Suppressor macrophage treated with lipopolysaccharide for 4 hours (primary cell): ENCODE measurements at places on chromosomes 12 and 14.
A peak's percentile ranks its signal among the peaks of the same experiment; 100 is the strongest.

DNA sequence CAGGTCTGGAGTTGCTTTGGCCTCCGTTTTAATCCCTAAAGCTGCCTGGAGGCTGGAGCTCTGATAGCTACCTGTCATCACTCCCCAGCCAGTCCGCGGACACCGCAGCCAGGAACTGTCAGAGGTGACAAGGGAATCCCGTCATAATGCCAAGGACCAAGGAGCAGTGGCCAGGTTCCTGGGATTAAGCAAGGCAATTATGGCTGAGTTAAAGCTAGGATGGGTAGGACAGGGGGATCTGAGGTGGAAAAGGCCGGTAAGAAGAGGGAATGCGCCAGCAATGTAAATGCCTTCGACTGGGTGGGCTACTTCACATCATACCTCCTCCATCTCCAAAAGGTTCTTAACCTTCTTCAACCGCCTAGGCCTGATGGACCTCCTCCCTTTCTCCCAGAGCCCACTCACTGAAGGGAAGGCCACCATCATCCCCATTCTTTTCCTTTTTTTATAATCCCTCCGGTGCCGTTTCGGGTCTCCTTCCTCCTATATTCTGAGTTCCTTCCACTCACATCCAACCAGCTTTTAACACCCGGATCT lies 1.9 kb downstream of the PPP1R3E start:
- peak; percentile 37 for DNase-seq

DNA sequence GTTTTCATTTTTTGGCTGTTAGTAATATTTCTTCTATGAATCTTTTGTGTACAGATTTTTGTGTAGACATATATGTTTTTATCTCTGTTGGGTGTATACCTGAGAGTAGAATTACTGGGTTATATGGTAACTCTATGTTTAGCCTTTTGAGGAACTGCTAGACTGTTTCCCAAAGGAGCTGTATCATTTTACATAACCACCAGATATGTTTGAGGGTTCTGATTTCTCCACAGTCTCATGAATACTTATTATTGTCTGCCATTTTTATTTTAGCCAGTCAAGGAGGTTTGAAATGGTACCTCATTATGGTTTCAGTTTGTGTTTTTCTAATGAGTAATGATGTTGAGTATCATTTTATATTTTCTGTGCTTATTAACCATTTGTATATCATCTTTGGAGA lies 1.9 kb downstream of the PCNX4 start:
- peak; percentile 42 for DNase-seq

DNA sequence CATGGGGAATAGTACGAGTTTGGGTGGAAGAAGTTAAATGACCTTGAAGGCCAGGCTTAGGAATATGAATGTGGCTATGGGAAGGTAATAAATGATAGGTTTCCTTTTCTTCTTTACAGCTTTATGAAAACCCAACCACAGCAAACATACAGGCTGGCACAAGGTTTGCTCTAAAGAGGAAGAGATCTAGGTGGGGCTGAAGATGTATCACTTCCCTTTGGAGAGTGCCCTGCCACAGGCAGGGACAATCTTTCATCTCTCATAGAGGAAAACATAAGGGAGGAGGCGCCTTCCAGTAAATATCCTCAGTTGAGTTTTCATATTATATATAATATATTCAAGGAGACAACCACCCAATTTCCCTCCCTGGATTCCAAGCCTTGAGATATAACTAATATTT lies 72.9 kb upstream of the FRMD6 start:
- peak; percentile 2 for DNase-seq

- DNase-seq = no peak
These were observed 471.2 kb upstream of the PRICKLE1 start for GRCh38 chr12:43060742-43061141.

- DNase-seq = no peak
These were observed 190.8 kb upstream of the ARHGAP5 start for GRCh38 chr14:31886156-31886835.

DNA sequence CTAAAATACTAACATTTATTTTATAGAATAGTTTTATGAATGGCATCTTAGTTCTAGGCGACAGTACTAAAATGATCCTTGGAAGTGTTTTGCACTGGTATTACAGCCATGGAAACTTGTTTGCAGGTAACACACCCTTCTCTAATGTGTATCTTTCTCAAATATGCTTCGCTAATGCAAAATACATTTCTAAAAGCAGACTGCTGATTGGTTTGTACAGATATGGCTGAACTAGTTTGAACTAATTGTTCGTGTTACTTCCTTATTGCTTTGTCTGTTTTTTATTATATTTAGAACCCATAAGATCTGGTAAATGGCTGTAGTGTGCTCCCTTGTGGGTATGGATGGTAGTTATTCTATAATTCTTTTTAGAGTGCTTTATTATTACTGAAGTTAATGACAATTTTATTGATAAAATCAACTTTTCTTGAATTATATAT lies 53.0 kb downstream of the ATF7IP start:
- DNase-seq = peak; percentile 7

DNA sequence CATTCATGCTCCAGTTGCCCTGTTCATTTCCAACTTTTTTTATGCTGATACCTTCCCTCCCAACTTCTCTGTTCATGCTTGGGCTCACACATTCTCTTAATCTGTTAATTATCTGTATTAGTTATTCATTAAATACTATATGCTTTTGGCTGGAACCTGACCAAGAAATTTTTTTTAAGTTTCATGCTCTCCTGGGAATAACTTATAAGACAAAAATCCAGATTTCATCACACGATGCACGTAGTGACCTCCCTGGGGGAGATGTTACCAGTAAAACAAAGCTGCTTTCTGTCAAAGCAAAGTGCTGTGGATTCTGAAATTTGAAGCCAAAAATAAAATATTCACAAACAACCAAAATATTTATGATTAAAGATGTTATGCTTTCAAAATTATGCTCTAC lies 215.0 kb upstream of the USP15 start:
- DNase-seq = no peak

DNA sequence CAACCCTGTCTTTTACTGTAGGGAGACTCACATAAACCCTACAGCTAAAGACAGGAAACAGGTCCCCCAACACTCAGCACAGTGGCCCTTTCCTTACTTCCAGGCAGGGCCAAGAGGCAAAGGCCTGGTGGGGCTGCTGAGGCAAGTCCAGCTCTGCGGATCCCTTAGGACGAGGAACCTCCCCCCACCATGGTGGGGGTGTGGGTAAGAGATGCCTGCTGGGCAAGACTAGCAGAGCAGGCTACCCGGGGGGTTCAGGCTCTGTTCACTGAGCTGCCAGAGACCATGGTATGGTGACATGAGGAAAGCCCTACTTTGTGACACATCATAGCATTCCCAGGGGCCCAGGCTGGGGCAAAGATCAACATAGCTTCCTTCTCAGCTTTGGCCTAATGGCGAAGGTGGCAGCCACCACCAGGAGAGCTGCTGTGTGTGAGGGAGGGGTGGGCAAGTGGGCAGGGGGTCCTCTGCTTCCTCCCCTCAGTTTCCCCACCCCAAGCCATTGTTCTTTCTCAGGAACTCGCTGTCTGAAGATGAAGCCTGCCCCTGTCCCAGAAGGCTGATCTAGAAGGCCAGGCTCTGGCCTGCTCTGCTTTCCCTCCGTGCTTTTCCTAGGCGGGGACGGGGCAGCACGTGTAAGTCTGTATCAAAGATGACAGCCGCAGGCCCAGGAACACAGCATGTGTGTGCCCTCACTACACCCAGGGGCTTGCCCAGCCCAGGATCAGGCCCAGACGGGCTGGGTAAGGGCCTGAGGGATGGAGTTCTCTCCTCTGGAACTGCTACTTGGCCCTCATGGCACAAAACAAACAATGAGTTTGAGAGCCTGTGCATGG lies 10.1 kb upstream of the TINF2 start:
- no peak for DNase-seq

DNA sequence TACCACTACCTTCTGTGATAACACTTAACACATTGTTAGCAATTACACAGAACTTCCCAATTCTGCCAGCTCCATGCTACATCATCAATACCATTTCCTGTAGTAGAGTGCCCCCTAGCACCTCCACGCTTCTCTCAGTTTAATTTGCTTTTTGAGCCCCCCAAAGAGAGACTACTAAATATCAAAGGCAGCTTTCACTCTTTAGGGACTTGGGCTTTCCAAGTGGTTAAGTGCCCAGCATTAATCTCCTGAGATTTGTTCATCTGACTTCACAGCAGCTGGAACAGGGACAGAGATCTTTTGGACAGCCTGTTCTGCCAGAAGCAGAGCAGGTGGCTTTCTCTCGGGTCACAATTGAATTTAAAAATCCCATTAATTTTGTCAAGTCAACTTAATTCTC lies 954.9 kb downstream of the DIO2 start:
- DNase-seq = no peak

DNA sequence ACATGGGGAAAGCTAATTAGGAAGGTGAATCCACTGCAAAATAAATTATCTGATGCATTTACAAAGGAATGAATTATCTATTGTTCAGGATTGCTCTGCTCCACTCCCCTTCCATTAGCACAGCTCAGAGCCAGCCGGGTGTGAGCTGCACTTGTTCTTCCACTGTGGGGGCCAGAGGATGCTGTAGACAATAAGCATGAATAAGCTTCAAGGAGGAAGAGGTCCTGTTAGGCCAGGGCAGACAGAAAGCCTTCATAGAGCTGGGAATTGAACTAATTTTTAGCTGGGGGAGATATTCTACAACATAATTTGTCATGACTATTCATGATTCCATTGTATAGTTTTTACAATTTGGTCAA lies 137.6 kb upstream of the MAX start:
- DNase-seq = no peak

DNA sequence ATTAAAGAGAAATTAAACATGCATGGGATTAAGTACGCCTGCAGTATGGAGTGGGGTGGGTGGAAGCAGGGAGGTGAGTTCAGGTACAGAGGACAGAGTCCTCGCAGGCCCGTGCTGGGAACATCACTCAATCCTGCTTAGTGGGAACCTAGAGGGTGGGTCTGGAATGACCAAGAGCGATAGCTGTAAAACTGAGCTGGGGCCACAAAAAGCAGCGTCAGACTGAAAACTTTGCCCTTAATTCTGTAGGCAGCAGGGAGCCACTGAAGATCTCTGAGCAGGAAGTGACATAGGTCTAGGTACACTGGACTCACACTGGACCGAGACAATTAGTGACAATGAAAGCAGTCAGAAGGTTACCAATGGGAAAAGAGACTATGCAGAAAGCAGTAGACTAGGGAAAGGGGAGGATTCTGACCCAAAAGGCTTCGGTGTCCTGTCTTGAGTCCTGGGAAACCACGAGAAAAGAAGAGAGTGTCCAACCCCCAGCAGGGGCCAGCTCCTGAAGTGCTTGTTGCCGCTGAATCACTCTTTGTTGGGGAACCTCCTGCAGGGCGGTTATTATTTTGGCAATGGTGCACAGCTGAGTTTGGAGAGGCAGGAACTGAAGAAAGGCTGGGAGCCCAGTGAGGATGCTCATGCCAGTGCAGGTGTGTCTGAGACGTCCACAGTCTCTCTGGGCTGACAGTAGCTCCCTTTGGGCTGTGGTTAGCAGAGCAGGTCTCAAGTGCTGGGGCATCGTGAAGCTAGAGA lies 97.4 kb downstream of the PLXNC1 start:
- DNase-seq = no peak

DNA sequence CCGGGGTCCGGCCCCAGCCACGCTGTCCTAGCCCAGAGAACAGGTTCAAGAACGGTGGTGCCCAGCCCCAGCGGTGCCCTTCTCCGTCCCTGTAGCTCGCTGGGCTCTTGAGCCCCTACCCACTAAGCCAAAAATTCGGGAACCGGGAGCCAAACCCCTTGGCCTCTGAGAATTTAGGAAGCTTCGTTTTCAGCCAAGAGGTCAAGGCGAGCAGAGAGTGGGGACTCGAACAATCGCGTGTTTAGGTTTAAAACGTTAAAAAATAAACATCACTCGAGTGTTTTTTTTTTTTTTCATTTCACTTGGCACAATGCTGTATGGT lies 6.2 kb downstream of the SIX1 start:
- no peak for DNase-seq

DNA sequence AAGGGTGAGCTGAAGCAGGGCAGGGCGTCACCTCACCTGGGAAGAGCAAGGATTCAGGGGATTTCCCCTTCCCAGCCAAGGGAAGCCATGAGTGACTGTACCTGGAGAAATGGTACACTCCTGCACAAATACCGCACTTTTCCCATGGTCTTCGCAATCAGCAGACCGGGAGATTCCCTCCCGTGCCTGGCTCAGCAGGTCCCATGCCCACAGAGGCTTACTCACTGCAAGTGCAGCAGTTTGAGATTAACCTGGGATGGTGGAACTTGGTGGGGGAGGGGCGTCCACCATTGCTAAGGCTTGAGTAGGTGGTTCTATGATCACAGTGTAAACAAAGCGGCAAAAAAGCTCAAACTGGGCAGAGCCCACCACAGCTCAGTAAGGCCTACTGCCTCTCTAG lies 11.0 kb upstream of the DHRS4 start:
- no peak for DNase-seq

GRCh38 chr12:95701275-95701674 lies 89.3 kb downstream of the NTN4 start:
- no peak for DNase-seq

DNA sequence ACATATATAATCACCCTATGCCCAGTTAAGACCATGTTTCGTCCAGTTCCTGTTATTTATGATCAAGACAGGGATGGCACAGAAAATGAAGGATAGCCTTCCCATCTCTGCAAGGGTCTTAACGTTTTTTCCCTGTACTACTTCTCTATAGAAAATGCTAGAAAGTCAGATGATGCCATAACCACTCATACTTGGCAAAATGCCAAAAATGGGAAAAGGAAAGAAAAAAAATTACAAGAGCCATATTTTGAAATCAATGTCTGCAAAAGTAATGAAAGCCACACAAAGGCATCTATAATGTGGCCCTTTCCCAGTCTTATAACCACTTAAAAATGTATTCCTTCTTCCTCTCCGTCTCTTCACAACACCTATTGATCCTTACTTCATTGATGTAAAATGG lies 1.8 kb upstream of the MYL6B start:
- peak; percentile 85 for DNase-seq

DNA sequence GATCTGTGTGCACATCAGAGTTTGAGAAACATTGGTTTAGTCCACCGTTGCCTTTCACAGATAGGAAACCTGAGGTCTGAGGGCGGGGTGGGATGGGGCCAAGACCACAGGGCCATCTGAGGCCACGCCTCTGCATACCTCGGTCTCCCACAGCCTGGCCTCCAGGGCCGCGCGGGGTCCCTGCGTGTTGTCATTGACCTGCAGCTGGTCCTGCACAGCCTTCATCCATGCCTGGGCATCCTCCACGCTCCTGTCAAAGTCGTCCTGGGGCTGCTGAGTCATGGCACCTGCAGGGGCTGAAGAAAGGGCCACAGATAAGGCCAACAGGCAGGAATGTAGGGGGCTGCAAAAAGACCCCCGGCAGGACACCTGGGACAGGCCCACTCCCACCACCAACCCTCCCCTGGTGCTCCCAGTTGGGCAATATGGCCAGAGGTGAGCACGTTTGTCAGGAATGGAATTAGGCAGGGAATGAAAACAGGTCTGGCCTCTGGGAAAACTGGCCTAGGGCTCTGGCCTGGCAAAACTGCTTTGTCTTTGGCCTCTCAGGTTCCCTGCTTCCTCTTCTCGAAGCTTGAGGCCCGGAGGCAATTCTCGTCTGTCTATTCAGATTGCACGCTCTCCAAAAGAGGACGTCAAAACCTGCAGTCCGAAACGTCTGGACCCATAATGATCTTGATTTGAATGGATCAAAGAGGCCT lies 40.8 kb downstream of the SYNE3 start:
- no peak for DNase-seq
